Substantia nigra (tissue), 51 donors: ENCODE measurements at places on chromosomes 6 and 20.

DNA sequence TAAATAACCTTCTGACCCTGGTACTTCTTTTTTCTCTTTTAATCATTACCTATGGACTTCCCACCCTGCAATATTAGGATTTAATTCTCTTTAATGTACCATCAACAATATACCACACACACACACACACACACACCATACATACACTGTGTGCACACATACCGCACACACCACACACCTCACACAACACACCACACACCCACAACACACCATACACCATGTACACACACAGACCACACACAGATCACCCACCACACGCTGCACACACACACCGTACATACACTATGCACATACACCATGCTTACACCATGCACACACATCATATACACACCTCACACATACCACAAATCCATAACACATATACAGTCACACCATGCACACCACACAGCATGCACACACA, 57.4 kb upstream of the MAP3K4 start:
- no peak for DNase-seq

GRCh38 chr6:10763006-10763405, 15.4 kb downstream of the TMEM14B start:
- no peak for DNase-seq

- DNase-seq, result no peak
Observed at GRCh38 chr6:22884456-22884855, 315.1 kb downstream of the HDGFL1 start.

GRCh38 chr6:70398783-70399728, 14.3 kb upstream of the FAM135A start:
- DNase-seq, result no peak

GRCh38 chr20:49345524-49345923, 67.7 kb upstream of the ZNFX1 start:
- DNase-seq, result no peak

DNA sequence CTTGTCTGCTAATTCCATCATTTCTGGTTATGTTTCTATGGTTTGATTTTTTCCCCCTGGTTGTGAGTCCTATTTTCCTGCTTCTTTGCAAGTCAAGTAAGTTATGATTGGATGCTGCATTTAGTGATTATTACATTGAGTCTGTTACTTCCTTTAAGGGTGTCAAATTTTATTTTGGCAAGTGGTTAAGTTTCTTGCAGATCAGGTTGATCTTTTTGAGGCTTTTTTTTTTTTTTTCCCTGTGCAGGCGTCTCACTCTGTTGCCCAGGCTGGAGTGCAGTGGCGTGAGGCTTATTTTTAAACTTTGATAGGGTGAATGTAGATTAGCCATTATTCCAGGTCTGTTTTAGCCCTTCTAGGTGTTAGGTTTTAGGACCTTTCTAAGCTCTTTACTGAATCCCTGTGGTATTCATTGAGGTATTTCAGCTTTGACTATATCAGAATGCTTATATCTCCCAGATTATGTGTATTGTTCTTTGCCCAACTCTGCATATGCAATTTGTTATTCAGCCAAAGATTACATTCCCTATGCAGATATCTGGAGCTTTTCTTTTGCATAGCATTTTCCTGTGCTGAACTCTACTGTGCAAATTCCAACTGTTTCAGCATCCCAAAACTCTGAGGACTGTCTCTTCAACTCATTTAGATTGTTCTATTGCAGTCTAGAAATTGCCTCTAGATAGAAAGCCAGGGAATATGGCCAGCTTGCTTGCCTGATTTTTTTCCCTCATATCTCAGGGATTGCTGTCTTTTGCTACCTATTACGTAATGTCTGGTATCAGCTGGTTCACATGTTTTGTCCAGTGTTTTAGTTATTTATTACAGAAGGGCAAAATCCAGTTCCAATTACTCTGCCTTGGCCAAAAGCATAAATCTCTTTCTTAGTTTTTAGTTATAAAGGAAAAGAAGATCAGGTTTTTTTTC, 113.3 kb downstream of the AFG1L start:
- no peak for DNase-seq

DNA sequence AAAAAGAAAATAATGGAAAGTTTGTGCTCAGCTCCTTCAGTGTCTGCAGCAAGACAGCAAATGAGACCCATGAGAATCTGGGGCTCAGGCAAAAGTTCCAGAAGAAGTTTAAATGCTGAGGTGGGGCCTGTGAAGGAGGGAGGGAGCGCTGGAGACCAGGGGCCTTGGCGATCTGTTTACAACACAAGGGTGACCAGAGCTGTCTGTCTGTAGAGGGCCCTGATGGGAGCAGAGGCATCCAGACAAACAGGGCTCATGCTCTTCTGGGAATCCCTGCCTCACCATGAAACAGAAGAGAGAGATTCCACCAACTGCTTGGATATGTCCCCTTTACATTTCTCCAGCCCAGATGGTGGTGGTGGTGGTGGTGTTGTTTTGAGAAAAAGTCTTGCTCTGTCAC, 79.3 kb upstream of the SHLD1 start:
- DNase-seq, result no peak
